ENCODE measurements at places on chromosomes 5 and 9.

DNA sequence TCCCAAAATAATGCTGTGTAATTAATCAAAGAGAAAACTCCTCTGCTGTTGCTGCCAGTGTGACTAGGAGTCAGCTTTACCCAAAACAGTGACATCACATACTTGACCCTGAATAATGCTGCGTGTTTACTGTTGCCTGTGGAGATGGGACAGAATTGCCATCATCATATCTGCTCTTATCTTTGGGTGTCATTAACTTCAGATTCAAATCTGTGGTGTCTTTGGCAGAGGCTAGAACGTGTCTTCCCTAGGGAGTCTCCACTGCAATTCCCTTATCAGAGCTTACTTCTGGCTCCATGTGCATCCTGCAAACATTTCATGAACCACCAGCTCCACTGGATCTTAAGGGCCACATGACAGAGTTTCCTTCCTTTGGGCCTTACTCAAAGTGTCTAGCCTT is 88.9 kb upstream of the MRPS30 start:
- no peak for DNase-seq

DNA sequence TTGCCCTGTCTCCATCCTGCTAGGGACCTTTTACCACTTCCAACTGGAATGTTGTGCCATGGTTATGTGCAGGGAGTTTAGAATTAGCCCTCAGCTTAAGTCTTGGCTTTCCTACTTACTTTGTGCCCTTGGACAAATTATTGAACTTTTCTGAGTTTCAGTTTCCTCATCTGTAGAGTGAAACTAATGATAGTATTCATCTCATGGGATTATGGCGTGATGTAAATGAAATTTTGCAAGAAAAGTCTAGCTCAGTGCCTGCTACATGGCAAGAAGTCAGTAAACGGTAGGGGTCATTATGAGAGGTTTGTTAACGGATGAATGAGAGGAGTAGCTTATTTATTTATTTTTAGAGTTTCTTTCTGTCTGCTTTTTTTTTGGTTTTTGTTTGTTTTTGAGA is 1.8 kb downstream of the MVB12B start:
- DNase-seq: no peak

- DNase-seq: no peak
These were observed 34.8 kb downstream of the FBXO38 start for GRCh38 chr5:148418511-148418910.

- DNase-seq: no peak
These were observed 49.8 kb downstream of the PIK3R1 start for GRCh38 chr5:68265347-68265746.

DNA sequence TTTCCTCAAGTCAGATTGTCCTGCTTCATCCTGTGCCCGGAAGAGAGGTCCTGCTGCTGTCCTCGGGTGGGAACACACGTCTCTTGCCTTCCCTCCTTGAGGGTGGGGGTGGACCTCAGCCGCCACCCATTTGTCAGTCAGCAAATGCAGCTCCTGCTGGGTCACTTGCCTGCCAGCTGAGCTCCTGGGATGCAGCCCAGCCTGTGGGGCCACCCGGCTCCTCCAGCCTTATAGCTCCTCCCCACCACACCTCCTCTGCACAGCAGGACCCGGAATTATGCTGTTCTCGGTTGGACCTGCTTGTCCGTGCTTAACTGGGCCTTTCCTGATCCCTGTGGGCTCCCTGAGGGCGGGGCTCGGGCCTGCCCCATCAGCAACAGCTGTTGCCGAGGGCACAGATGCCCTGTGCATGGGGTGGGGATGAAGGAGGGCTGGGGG is 52.7 kb downstream of the RXRA start:
- no peak for DNase-seq

DNA sequence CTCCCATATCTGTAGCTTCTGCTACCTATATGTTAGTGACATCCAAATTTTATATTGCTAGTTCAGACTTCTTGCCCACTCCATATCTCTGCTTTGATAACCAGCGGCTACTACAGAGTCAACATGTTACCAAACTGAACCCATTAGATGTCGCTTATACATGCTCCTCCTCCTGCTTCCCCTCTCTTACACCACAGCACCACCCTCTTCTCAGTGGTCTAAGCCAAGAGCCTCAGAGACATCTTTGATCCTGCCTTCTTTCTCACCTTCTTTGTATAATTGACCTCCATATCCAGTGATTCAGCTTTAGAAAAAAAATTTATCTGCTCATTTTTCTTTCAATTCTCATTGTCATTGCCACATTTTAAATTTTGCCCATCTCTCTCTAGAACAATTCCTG is 408.2 kb upstream of the TLE4 start:
- no peak for DNase-seq

DNA sequence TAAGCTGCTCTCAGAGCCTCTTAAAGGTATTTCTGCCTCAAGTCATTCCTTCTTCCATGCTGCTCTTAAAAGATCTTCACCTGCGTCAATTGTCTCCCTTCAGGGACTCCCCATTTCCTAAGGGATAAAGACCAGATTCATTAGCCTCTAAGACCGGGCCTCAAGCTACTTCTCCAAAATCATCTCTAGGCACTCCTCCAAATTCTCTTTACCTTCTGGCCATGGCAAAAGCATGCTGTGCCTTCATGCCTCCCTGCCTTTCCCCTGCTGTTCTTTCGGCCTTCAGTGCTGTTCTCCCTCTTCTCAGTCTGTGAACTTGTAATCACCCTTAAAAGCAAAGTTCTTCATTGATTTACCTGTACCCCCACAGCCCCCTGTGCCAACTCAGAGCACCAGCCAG is 4.4 kb downstream of the TMOD1 start:
- no peak for DNase-seq

DNA sequence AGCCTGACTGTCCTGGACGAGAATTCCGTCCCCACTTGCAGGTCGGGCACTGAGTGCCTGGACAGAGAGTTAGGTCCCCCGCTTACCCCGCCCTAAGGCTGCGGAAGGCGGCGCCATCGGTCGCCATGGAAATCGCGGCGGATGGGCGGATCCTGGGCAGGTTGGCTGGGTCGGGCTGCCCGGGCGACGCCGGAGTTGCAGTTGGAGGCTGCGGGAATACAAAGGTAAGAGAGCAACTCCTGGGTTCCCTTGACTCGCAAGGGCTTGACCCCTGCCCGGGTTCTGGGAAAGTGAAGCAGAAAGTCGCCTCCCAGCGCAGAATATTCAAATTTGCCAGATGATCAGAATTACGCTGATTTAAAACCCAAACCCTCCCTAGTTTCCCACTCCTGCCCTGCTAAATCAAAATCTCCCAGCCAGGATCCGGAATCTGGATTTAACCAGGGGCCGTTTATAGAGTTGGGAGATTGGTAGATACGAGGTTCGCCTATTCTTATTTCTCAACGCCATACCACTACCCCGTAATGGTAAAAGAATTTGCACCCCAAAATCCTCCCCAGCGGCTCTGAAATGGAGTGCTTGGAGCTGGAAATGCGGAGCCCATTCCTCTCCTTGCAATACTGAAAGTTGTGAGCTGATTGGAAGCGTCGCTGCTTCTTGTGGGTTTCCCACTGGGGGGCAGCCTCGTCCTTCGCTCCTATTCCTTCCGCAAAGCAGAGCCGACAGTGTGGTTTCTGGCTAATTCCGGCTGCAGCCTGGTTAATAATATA is 156.4 kb upstream of the RASEF start:
- no peak for DNase-seq

DNA sequence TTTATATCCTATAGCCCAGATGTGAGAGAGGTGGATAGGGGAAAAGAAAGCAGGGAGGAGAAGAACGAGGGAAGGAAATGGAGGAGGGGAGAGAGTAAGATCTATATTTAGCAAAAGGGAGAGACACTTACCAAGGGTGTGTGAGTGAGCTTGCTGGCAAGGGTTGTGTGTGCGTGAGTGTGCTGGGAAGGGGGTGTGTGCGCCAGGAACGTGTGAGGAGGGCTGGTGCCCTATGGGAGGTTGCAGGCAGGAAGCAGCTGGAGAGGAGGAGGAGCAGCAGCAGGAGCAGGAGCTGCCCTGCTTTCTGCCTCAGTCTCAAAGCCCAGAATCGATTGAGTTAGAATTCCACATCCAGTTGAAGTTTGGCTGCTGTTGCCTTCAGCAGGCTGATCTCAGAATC is 148.3 kb upstream of the RUSC2 start:
- DNase-seq: no peak

DNA sequence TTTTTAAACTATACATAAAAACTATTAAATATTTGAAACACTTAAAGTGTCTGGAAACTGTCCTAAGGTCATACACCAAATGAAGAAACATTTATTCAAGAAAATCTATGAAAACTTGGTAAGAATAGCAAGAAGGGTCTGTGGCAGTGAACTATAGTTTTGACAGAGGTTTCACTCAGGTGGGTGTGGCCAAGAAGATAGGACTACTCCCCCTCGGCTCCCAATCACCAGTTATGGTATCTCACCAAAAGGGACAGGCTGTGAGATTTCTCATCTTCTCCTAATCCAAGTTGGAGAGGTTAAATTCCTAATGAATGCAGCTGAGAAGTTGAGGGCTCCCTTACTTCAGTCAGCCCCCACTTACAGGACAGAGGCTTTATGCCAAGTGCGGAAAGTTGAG is 2.9 kb downstream of the ARSK start:
- DNase-seq: no peak

- DNase-seq: no peak
These were observed 74.5 kb upstream of the CCNG1 start for GRCh38 chr5:163362840-163363371.

- no peak for DNase-seq
These were observed 520.1 kb upstream of the SMC2 start for GRCh38 chr9:103574056-103574455.

- no peak for DNase-seq
These were observed 2.3 kb downstream of the FANCC start for GRCh38 chr9:95315108-95315746.

GRCh38 chr9:112239708-112240107 is 64.6 kb upstream of the SUSD1 start:
- DNase-seq: no peak

DNA sequence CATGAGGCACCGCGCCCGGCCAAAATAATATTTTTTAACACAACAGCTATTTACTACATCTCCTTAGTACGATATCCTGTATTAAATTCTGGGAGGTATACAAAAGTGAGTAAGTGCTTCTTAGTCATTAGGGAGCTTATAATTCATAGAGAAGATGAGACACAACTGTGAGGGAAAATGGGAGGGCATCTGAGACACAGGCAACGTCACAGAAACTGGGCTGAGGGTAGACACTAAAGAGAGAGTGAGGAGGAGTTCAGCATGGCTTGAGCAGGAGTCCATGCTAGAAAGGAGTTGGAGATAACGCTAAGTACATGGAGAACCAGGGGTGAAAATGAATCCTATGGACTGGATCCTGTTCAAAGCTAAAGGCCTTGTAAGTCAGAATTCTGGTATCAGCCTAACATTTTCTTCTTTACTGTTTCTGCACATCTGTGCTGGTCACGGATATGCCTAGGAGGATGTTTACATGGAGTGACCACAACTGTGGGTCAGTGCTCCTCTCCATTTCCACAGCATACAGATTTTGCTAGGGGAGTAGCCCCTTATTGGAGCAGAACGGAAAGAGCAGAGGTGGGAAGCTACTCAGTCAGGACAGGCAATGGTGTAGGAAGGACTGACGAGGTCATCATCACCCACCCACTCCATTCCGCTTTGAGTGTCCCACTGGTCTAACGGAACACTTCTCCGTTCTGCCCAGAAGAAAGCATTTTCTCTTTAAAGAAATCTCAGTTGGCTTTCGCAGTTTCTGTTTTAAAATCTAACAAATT is 310.4 kb upstream of the EFNA5 start:
- DNase-seq: no peak

DNA sequence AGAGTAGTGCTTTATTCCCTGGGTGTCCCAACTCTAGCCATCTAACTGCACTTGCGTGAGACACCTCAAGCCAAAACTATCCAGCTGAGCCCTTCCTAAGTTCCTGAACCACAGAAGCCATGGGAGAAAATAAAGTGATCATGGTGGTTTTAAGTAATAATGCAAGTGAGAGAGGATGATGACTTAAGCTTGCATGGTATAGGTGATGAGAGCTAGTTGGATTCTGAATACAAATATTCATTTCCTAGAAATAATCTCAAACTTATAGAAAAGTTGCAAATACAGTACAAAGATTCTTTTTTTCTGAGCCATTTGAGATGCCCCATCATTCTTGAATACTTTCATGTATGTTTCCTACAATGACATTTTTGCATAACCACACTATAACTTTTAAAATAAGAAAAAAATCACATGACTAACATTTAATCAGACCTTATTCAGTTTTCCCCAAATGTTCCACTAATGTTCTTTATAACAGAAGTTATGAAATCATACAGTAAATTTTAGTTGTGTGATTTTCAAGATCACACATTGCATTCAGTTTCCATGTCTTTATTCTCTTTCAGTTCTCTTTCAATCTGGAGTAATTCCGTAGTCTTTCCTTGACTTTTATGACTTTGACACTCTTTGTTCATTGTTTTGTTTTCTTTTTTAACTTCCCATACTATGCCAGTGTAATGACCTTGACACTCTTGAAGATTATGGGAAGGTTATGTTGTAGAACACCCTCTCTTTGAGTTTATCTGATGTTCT is 5.5 kb upstream of the AK3 start:
- no peak for DNase-seq

- no peak for DNase-seq
These were observed 208.4 kb downstream of the MEF2C start for GRCh38 chr5:88674356-88675167.

- no peak for DNase-seq
These were observed 27.5 kb downstream of the B4GALT1 start for GRCh38 chr9:33139421-33140228.

DNA sequence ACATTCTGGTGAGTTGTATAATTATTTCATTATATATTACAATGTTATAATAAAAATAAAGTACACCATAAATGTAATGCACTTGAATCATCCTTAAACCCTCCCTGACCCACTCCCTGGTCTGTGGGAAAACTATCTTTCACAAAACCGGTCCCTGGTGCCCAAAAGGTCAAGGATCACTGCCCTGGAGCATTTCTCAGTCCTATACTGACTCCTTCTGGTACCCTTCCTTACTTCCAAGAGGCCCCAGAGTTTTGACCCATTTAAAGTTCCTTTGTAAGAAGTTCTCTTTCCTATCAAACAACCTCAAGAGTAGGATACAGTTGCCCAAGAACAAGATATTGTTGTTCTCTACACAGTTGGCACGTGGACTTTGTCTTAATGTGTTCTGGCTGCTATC is 88.9 kb upstream of the TRPM3 start:
- DNase-seq: no peak

GRCh38 chr5:139640421-139641115 is 7.6 kb upstream of the CXXC5 start:
- DNase-seq: no peak

DNA sequence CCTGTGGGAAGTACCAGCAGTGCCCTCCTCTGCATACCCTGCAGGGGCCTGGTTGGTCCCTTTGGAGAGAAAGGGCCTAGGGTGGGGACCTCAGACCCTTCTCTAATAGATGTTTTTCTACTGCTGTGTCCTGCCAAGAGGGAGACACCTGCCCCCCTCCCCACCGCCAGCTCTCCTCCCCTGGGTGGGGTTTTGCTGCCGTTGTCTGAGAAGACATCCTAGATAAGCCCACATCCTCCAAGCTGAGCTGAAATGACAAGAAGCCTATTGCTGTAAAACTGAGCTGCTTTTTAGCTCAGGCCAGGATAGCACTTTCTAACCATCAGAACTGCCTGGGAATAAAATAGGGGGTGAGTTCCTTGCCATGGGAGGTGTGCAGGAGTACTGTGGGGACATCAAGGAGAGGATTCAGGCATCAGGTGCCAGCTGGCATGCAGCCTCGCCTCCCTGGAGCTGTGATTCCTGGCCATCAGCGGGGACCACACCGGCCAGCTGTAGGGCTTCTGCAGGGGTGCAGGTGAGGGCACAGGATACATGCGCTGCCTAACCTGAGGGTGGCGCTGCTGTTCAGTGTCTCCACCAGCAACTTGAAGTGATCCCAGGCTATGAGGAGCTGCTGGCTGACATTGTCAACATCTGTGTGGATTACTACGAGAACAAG is 37.9 kb downstream of the CYFIP2 start:
- DNase-seq: peak; percentile 19

GRCh38 chr5:146529984-146530383 is 14.0 kb upstream of the GPR151 start:
- DNase-seq: no peak
